ENCODE measurements at places on chromosomes 11 and 22.

GRCh38 chr11:132278801-132279574, 908.6 kb downstream of the NTM start:
- no peak for DNase-seq

DNA sequence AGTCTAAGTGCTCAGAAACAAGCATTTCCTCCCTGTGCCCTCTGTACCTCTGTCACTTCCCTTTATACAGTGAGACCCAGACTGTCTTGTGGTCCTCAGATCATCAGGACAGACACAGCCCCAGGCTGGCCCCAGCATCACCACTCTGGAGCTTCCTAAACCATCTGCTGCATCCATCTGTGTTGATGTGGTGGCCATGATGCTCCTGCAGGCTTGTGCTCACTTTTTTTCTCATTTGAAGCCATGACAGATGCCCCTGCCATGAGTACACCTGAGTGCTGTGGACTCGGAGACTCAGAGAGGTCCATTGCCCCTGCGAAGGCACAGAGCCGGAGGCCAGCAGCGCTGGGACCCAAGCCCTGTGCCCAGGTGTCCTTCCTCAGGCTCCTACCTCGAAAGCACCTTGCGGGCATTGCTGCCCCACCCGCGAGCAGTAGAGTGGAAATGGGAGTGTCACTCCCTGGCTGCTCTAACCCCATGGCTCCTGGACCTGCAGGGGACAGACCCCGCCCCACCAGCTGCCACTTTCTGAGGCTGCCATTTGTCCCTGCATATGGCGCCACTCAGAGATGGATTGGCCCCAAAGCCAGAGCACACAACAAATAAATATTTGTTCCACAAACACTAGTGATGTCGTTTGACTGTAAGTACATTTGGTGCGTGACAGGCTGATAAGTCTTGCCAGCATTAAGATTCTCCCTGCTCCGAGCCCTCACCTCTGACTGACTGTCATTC, 593.5 kb downstream of the TBC1D22A start:
- no peak for DNase-seq

GRCh38 chr11:19345848-19346681, 105.3 kb upstream of the E2F8 start:
- no peak for DNase-seq

GRCh38 chr11:66264914-66265313, 3.5 kb upstream of the RAB1B start:
- no peak for DNase-seq

DNA sequence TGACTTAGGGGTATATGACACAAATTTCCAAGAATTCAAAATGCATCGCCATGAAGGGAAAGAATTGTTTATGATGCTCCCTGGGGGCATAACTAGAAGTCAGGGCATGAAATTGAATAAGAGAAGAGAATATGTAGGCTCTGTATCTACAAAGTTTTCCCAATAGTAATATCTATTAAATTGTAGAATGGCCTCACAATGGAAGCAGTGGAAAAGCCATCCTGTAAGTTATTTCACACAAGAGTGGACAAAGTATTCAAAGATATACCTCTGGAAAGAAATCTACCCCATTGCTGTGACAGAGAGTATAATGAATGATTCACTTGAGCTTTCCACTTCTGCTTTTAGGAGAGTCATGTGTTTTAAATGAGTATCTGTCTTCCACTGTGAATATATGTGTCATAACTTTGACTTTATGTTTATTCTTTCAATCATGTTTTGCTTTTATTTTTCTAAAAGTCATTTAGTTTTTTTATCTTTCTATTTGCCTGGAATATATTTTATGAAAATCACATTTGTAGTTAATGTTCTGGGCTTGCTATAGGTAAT, 65.7 kb upstream of the DDI1 start:
- no peak for DNase-seq

- no peak for DNase-seq
Observed at GRCh38 chr22:44730022-44730393, 22.4 kb upstream of the ARHGAP8 start.

- no peak for DNase-seq
Observed at GRCh38 chr11:61848631-61849030, 20.5 kb downstream of the FADS2 start.

DNA sequence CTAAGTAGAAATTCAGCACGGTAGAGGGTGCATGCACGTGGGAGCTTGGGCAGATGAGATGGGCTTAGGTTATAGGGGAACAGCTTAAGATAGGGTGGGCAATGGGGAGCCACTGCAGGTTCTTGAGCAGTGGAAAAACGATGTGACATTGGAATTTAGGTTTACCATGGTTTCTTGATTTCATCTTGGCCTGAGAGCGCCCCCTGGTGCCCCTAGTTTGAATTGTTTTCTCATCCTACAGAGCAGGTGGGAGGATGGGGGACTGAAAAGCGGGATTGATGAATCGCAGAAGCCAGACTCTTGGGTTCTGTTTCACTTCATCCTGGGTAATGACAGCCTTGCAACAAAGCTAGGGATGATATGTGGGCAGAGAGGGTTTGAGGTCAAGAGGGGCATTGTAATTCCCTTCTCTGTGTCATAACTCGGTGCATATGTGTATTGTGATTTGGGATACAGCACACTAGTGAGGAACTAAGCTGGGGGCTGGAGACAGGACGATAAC, 6.7 kb upstream of the MCAM start:
- no peak for DNase-seq

DNA sequence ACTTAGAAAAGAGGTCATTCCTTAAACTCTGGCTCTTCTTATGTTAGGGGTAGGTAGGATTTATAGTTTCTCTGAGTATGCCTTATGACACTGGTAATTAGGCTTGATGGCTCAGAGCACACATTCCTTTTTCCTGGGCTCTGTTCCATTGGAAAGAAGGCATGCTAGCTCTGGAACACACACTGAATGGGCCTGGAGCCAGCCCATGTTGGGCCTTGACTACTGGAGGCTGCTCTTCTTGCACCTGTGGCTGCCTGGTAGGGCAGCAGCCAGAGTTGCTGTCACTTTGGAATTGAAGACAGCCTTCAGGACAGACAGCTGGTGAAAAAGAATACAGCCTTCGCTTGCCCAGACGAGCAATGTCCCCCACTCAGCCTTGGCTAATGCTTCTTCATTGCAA, 18.2 kb downstream of the MCAM start:
- no peak for DNase-seq

GRCh38 chr22:24370401-24370800, 57.0 kb upstream of the ADORA2A start:
- DNase-seq, result no peak

- no peak for DNase-seq
Observed at GRCh38 chr11:37914859-37915258, 1316.8 kb upstream of the RAG2 start.

DNA sequence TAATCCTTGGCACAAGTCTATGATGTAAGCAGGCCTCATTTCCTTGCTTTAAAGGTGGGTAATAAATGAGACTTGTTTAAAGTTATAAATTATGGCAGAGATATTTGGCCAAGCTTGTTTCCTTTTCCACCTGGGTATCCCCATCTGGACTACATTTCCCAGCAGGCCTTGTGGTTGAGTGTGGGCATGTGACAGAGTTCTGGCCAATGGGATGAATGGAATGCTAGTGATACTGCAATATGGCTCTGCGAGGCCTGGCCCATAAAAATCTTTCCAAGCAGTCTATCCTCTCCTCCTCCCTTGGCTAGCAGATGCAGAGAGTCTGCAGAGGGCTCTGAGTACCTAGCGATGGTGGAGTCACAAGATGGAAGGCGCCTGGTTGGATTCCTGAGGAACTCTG, 102.5 kb downstream of the TIMP3 start:
- DNase-seq, result peak; percentile 17

GRCh38 chr11:105802390-105802789, 192.5 kb downstream of the GRIA4 start:
- DNase-seq, result no peak

- DNase-seq, result no peak
Observed at GRCh38 chr11:47051217-47051616, 114.7 kb downstream of the CSTPP1 start.

DNA sequence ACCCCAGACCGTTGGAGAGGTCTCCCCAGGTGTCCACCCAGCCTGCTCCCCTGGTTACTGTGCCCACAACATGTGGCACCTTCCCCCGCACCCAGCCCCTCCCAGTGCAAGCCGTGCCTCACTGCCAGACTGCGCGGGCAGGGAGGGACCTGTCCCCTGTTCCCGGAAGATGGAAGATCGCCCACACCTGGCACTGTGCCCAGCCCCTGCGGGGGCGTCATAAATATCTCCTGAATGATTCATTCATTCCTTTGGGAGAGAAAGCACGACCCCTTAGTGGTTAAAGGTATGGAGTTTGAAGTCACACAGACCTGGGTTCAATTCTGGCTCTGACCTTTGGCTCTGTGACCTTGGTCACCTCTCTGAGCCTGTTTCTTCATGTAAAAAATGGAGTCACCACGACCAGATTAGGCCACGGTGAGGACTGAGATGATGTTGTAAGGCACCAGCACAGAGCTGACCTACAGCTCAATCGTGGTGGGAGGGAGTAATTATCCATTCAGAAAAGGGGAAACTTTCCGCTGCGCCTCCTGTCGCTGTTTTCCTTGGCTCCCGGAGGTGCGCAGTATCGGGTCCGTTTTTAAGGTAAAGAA, 497 bp upstream of the SYT12 start:
- peak; percentile 14 for DNase-seq

DNA sequence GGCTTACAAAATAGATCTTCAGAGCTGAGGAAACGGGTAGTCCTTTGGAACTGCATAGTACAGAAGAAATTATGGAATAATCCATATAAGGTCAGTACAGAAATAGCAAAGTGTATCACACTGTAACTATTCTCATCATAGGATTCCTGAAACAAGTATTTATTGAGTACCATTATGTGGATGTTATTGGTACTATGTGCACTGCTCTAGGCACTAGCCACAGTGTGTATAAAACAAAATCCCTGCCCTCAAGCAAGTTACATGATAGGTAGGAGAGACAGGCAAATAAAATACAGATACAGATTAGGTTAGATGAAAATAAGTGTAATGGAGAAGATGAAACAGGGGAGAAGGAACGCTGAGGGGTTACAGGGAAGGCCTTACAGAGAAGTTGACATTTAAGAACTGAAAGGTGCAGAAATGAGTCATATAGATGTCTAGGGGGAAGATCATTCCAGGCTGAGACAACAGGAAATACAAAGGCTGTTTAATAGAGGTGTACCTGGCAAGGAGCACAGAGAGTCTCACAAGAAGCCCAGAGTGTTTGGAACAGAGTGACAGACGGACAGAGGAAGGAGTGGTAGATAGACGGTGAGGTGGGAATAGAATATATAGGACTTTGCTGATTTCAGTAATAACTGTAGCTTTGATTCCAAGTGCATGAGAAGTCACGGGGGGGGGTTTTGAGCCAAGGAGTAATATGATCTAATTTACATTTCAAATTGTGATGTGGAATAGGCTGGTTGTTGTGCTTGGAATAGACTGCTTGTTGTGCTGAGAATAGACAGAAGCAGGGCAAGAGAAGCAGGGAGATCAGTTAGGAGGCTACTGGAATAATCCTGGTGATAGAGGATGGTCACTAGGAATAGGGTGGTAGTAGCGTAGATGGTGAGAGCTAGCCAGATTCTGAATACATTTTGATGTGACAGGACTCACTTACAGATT, 13.7 kb downstream of the RNF141 start:
- DNase-seq, result no peak

GRCh38 chr11:77174559-77174958, 46.5 kb downstream of the MYO7A start:
- no peak for DNase-seq

- no peak for DNase-seq
Observed at GRCh38 chr11:123381817-123382554, 48.1 kb upstream of the GRAMD1B start.

GRCh38 chr11:115939104-115939730, 435.0 kb upstream of the CADM1 start:
- DNase-seq, result no peak

DNA sequence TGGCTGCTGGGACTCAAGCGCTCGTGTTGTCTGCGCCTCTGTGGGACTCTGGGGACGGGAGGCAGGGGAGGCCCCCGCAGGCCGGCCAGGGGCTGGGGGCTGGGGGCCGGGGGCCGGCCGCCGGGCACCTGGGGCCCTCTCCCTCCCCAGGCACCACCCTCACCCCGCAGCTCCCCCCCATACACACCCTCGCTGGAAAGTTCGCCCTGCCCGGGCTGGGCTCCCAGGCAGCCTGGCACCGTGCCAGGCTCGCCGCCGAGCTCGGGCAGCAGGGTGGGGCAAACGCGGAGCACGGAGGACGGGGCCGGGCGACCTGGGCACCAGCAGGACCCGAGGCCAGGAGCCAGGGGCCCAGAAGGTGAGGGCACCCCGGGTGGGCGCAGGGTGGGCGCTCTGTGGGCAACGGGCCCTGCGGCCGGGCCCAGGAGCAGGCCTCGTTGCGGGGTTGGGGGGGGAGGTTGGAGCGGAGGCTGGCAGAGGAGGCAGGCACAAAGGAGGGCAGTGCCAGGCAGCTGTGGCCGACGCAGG, 76.7 kb upstream of the WNT7B start:
- DNase-seq, result peak; percentile 46

GRCh38 chr11:11113626-11114025, 239.4 kb downstream of the CSNK2A3 start:
- no peak for DNase-seq

- no peak for DNase-seq
Observed at GRCh38 chr11:113942256-113942655, 32.7 kb upstream of the HTR3A start.

DNA sequence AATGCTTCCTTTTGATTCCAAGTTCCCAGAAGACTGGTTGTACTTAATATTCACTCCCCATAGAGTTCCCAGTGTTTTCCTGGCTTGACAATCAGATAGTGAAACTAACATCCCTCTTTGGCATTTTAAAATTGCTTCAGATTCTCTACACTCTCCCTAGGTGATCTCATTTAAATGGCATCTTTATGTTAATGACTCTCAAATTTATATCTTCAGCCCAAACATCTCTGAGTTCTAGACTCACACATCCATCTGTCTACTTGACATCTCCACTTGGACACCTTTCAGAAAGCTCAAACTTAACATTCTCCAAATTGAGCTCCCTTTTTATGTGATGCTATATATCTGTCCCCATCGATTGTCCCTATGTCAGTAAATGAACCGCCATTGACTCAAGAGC, 232.0 kb downstream of the NTM start:
- no peak for DNase-seq

DNA sequence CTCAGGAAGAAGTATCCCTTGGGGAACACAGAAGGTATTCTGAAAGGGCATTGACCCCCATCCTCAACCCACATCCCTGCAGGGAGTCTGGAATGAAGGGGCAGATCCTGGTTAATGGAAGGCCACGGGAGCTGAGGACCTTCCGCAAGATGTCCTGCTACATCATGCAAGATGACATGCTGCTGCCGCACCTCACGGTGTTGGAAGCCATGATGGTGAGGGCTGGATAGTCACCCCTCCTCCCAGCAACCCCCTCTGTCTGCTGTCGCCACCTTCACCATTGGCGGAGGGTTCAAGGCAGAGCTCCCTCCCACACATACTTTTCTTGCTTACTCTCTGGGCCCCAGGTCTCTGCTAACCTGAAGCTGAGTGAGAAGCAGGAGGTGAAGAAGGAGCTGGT, 5.3 kb downstream of the ABCG4 start:
- DNase-seq, result no peak
